ENCODE measurements at places on chromosomes 1 and 21.

- DNase-seq = no peak
Measured at GRCh38 chr1:40394491-40395172, 21.1 kb downstream of the SMAP2 start.

DNA sequence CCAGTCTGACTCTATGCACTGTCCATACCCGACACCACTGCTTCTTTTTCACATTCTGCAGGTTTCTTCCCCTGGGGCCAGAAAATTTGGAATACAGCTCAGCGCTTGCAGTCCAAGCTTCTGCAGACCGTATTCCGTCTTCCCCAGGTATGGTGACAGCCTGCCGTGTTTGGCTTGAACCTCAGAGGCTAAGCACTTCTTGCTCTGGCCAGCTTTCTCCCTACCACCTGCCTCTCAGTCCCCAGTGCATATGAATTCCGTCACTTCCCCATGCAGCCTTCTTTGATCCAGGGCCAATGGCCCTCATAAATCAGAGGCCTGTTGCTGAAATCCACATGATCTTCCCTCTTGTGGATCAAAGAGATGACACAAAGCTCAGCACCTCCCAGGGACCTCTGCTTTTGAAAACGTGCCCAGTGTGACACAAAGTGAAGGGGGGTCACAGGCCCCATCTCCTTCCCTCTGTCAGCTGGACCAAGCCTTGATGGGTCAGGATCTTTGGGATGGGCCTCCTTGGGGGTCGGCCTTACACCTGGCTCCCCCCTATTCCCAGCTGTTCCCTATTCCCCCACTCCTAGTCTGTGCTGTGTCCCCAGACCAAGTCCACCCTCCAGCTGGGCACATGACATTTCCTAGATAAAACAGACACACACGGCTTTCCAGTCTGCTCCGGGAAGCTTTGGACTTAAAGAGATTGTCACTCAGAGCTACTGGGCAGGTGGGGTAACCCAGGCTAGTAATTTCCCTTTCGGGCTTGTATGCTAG lies 66.6 kb downstream of the HMGB4 start:
- DNase-seq = no peak

GRCh38 chr1:35539073-35539823 lies 18.0 kb downstream of the KIAA0319L start:
- no peak for DNase-seq

GRCh38 chr1:224481601-224482000 lies 47.0 kb upstream of the WDR26 start:
- no peak for DNase-seq

GRCh38 chr21:16633831-16634459 lies 878.9 kb upstream of the CXADR start:
- DNase-seq = no peak

DNA sequence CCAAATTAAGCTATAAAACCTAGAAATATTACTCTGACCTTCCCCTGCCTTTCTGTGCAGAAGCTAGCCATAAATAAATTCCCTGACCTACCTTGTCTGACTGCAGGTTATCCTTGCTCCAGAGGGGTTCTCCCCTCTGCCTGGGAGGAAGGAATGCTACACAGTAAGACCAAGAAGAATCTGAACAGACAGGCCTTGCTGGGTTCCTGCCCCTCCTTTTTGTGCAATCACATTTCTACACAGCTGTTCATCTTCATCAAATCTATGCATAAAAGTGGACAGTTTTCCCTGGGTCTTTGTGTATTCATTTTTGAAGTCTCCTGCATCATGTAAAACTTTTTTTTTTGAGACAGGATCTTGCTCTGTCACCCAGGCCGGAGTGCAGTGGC lies 50.6 kb downstream of the DNTTIP2 start:
- DNase-seq = no peak

DNA sequence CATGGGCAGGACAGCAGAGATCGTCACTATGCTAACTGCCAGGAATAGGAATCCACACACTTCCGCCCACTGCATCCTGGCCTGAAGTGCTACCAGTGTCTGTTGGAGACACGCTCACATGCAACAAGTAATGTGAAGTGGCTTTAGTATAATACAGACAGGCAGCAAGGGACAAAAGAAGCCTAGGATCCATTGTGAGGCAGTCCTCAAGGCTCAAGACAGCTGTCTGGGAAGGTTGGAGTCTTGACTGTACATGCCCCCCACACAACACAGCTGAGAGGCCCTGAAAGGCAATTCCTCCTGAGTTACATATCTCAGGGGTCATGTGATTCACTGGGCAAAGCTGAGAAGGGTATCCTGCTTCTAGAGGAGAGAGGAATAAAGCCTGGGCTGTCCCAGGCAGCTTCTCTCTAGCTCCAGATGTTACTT lies 39.9 kb upstream of the CD1D start:
- DNase-seq = no peak

DNA sequence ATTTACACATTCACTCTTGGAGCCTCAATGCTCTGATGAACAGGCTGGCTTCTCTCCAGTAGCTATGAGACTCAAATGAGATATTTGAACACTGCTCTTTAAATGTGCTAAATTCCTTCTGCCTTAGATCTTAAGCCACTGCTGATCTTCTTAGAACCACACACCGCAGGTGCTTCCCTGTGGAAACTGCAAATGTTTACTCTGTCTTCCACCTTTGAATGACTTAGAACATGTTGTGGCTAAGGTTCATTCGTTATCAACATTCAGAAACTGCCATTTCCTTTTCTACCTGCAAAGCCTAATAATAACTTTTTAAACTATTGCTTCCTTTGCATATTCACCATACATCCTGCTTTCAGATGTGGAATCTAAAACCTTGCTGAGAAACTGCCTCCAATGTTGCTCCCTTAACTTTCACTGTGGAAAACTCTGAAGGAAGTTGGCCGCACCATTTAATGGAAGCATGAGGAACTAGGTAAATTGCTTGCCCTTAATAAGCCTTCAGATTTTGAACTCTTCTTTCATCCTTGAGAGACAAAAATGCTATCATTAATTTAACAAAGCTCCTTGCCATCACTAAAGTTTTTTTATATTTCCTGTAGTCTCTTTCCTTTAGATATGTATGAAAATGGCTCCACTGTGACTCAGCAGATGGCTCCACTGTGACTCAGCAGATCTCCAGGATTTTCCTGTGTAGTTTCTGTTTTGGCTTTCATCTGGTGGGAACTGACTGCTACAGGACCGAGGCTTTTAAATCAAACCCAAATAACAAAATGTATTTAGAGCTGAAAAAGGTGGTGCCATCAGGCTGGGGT lies 143.8 kb downstream of the TNFSF18 start:
- DNase-seq = no peak

DNA sequence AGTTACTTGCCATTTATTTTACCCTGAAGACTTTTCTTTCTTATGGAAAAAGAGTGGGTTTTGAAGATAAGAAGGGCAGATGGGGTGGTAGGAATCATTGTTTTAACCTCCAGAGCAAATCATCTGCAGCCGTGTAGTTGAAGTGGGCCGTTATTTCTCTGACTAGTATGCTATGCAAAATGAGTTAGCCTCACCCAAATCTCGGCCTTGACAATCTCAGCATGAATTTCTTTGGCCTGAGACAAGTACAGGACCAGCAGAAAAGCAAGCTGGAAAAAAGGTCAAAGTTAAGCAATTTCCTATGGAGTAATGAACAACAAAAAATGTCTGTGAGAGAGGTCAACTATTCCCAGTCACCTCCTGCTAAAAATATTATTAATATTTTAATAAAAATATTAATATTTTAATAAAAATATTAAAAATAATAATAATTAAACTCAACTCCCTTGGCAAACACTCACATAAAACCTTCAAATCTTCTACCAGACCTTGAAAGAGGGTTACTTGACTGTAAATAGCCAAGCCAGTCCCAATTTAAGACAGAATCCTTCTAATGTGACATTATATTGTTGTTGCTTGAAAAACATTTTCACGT lies 6.8 kb upstream of the TEKT2 start:
- DNase-seq = no peak

DNA sequence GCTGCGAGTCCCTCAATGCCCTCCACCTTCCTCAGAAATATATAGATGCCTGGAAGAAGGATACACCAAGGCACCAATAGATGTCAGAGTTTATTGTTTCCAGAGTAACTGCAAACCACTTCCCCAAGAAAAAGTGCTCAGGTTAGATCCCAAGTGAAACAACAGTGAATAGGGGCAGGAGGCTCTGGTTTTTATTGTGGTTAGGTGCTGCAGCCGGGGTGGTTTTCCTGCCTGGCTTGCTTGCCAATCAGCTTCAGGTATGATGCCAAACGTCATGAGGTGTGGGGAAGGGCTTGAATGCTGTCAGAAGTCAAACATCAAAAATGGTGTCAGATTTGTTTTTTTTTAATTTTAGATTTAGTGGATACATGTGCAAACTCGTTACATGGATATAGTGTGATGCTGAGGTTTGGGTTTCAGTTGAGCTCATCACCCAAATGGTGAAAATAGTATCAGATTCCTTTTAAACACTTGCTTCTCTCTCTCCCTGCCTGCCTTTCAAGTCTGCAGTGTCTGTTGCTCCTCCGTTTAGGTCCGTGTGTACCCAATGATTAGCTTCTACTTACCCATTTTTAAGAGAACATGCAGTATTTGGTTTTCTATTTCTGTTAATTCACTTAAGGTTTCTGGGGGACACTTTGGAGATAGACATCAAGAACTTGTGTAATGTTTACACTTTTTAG lies 1317.0 kb downstream of the MRPL39 start:
- DNase-seq = no peak

DNA sequence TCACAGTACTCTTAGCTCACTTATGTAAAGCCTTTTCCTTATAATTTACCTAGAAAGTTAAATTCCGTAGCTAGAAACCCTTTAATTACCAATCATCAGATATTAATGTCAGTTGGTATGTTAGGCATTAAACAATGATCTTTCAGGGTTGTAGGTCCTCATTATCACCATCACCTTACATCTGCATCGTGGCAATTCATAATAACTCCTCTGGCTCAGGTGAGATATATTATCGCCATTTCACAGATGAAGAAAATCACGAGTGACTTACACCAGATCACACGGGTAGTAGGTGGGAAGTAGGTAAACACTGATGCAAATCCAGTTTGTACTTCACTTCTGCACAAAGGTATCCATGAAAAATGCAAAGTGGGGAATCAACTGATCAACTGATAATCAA lies 639 bp downstream of the NUP133 start:
- DNase-seq = no peak

GRCh38 chr1:13593511-13594131 lies 10.0 kb downstream of the PDPN start:
- no peak for DNase-seq

DNA sequence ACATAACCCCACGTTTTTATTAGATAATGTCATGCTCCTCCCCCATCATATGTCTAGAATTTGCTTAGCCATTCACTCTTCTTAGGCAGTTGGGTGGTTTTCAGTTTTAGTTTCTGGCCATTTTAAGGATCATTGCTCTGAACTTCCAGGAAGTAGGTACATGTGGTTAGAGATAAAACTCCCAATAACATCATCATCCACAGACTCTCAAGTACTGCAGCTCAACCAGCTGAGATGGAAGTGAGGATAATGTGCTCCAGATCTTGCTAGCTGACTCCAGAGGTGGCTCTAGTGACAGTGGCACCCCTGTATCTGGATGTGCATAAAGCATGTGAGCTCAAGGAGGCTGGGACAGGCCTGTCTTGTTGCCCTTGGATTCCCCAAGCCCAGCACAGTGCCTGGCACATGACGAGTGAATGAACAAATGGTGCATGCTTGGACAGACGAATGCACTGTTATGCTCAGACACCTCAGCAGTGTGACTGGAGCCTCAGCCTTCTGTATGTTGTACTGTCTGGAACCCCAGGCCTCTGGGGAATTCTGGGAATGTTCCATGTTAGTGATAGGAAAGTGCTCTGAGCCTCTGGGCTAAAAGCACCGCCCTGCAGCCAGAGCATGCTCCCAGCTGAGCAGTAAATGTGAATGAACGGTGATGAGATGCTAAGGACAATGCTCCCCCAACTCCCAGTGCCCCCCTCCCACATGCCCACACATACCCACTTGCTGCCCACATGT lies 16.4 kb upstream of the KCNN3 start:
- DNase-seq = no peak

DNA sequence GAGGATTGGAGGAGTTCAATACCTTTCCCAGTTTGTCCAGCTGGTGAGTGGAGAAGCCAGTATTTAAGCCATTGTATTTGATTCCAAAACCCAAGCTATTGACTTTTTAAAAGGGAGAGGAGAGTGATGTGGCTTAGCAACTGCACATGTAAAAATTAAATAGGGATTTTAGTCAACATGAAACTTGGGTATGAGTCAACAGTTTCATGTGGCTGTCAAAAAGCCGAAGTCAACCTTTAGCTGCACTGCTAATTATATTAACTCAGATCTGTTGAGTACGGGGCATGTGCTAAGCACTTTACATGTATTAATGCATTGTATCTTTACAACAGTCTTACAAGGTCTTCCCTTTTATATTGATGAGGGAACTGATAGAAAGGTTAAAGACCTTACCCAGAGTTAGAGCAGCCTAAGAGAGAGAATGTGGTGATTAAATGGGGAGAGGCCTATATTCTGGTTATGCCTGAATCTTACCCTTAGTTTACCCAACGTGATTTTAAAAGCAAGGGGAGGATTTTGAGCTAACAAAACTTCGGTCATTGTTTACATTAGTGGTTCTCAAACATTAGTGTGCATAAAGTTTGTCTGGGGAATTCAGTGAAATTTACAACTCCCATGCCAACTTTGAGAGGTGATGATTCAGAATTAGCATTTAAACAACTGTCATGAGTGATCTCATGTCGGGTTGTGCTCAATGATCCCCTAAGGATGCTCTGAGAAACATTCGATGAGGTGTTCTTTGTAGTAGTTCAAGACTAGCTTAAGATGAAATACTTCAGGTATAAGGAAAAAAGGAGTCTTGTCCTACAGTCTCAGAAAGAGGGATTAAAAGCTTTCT lies 6.9 kb upstream of the SLC35F3 start:
- DNase-seq = no peak

GRCh38 chr1:14138687-14139086 lies 438.7 kb downstream of the PRDM2 start:
- no peak for DNase-seq

DNA sequence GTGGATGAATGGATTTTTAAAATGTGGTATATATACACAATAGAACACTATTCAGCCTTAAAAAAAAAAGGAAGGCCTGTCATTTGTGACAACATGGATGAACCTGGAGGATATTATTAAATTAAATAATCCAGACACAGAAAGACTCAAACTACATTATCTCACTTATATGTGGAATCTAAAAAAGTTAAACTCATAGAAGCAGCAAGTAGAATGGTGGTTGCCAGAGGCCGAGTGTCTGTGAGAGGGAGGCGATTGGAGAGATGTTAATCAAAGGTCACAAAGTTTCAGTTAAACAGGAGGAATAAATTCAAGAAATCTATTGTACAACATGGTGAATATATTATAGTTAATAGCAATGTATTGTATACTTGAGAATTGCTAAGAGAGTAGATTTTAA lies 39.7 kb downstream of the ZC3H11B start:
- no peak for DNase-seq

DNA sequence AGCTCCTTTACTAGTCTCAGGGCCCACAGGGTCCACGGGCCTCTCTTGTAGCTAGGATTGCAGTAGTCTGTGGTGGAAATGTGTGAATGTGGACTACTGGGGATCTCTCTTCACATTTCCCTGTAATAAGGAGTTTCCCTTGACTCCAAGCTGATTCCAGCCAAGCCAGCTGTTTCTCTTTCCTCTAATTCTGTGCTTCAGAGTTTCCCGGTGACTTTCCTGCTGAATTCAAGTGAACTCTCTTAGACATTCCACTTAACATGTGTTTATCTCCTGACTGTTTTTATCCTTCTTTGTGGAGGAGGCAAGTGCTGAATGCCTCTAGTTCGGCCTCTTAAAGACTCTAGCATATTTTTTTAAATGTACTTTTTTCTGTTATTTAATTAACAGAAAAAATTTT lies 354.0 kb upstream of the RGS18 start:
- DNase-seq = no peak

GRCh38 chr21:20971296-20971921 lies 26.8 kb upstream of the NCAM2 start:
- DNase-seq = no peak

GRCh38 chr1:117633068-117633345 lies 27.2 kb downstream of the TENT5C start:
- no peak for DNase-seq
